Colonic mucosa (tissue), 4 donors: ENCODE measurements at places on chromosomes 6 and 20. TPM values are rescaled to one million over a fixed set of nuclear protein-coding genes. Genes with fewer than 3 reads are reported as not detected.

Gene MUCL3
- total RNA-seq: 0.30 TPM

GRCh38 chr6:34947561-34947960 lies 58.5 kb downstream of the ANKS1A start:
- H3K27ac ChIP-seq: no peak overlapping the region
- no peaks in the 10 kb centered on the region for H3K4me1 ChIP-seq
- DNase-seq: no peak
- H3K36me3 ChIP-seq: no peaks in the 10 kb centered on the region
- H3K4me3 ChIP-seq: no peak overlapping the region
- H3K27me3 ChIP-seq: no peaks in the 10 kb centered on the region

Gene PGC
- not detected for total RNA-seq

DNA sequence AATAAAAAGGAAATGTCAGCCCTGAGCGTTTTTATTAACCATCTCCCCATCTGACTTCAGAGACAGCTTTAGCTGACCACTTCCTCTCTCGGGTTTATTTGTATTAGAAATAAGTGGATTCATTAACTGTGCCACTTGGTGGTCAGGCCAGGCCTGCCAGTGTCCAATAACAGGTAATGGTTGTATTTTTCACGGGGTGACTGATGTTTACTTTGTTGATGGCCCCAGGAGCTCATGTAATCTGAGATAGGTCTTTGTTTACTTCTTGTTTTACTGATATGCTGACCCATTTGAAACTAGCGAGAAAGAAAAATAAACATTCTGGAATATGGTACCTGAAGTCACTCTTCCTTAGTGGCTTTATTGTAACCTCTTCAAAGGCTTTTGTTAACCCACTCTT lies 504.3 kb upstream of the SLC35B3 start:
- DNase-seq: no peak
- no peak overlapping the region for H3K4me3 ChIP-seq
- no peak overlapping the region for H3K27ac ChIP-seq
- H3K4me1 ChIP-seq: no peaks in the 10 kb centered on the region
- no peaks in the 10 kb centered on the region for H3K36me3 ChIP-seq

DNA sequence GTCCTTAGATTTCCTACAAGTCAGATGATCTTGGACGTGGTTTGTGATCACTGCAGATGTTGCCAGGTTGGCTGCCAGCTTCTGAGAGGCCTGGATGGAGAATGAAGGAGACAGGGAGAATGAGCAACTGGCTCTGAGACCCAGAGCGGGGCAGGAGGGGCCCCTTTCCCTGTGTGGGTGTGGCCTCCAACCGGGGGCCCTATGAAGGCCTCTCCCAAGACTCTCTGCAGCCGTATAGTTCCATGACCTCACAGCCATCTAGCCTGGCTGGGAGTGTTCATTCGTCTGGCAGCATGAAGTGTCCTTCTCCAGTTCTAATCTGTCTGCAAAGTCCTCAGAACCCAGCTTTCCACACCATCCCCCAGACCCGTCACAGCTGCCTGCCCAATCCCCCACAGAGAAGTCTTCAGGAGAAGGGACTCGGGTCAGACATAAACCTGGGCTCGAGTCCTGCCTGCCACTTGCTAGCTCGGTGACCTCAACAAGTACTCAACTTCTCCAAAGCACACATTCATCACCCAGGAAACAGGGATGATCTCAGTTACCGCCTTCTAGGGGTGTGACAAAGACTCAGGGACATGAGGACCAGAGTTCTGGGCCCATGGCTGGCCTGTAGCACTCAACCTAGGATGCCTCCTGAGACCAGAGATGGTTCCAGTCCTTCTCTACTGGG lies 122.6 kb downstream of the EDN3 start:
- DNase-seq: no peak
- H3K27me3 ChIP-seq: no peaks in the 10 kb centered on the region
- no peaks in the 10 kb centered on the region for H3K4me1 ChIP-seq
- no peak overlapping the region for H3K27ac ChIP-seq
- H3K4me3 ChIP-seq: no peak overlapping the region
